AG04450 (cell line): ENCODE measurements at places on chromosomes 1 and 21.

- no peak for DNase-seq
Measured at GRCh38 chr1:101820071-101820470, 176.7 kb downstream of the OLFM3 start.

- no peak for DNase-seq
Measured at GRCh38 chr1:168476588-168477385, 67.0 kb downstream of the XCL2 start.

DNA sequence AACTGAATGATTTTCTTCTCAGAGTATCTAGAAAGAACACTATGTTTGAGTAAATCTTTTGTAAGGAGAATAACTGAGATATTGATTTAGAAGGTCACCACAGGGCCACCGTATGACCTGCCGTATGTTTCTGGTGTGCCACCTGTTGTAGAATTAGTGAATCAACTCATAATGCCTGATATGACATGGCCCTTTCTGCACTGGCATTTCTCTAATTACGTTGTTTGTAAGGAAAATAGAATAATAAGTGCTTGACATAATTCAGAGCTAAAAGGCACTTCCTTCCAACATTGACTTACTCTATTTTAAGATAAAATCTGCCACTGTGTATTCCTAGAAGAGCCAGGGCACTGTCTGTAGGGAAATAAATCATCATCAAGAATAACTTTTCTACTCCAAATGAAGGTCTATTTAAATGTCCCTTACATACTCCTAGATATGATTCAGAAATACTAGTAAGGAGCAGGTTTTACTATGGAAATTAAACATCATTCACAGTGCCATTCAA is 101.7 kb downstream of the PHTF1 start:
- DNase-seq, result no peak

DNA sequence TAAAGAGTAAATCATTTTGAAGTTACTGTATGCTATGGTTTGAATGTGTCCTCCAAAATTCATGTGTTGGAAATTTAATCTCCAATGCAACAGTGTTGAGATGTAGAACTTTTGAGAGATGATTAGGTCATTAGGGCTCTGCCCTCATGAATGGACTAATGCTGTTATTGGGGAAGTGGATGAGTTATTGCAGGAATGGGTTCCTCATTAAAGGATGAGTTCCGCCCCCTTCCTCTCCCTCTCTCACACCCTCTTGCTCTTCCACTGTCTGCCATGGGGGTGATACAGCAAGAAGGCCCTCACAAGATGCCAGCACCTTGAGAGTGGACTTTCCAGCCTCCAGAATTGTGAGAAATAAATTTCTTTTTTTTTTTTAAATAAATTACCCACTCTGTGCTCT is 97.6 kb downstream of the ATP1A1 start:
- no peak for DNase-seq

DNA sequence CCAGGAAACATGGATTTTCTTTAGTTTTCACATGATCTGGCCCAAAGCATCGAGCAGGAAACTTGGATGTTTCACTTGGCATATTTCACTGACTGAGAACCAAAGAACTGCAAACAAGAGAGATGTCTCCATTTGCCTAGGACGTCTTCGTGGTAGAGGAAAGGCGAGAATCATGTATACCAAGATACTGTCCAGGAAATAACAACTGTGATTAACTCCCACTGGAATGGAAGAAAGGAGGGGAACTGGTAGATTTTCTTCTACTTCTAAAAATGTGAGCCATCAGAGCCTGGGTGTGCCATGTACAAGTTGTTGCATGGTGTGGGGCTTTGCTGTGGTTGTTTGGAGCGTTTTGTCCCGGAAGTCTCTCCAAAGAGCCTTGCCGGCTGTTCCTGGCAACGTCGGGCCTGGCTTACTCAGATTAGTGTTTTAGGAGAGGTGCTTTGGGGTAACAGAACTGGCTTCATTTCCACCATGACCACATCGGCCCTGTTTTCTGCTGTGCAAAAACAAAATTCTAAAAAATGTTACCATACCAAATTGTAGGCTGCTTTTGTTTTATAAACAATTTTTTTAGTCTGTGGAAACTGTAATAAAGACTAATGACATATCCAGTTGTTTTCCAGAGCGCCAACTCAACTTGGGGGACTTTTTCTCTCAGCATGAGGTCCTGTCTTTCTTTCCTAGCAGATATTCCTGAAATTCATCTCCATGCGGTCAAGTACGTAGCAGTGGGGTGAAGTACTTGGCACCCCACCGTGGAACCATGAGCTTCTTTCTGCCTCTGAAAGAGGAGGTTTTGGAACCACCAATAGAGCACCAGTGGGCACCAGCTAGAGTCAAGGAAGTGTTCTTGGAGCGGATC is 118.3 kb downstream of the TM2D1 start:
- DNase-seq, result no peak

DNA sequence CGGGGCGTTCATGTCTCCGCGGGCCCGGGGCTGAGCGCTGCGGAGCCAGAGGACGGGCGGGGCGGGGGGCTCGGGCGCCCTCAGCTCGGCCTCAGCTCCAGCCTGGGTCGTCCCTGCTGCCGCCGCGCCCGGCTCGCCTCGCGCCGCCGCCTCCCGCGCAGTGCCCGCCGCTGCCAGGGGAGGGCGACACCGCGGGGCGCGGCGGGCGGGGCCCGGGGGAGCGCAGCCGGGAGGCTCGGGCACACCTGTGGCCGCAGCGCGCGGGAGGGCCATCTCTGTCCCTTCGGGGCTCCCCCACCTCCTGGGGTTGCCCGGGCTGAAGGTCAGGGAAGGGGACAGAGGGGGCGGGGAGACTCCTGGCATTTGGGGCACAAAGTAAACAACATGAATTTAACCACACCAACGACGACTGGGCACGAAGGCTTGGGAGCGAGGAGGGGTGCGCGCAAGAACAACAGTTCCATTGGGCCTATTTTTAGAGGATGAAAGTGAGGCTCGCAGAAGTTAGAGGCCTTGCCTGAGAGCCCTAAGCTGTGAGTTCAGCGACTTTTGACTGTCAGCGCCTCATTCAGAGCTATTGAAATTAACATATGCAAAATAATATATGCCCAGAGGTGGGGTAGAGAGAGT is at the start of gene FAM131C:
Gene FAM131C (minus strand): TSS at position 162 of the 630 bp plus-strand sequence. CDS start 209 bp downstream, outside the sequence.
- no peak for DNase-seq

- no peak for DNase-seq
Measured at GRCh38 chr21:32777269-32777668, 5.7 kb upstream of the PAXBP1 start.

- no peak for DNase-seq
Measured at GRCh38 chr1:92705446-92705845, 79.5 kb downstream of the EVI5 start.
